ENCODE measurements at places on chromosomes 2 and 18. TPM values are rescaled to one million over a fixed set of nuclear protein-coding genes. Genes with fewer than 3 reads are reported as not detected.

The ANKRD62 gene
- 1.9 TPM for total RNA-seq

The LDLRAD4 gene
- total RNA-seq, result 104 TPM

The LCT gene
- 1.7 TPM for total RNA-seq

The FIGN gene
- total RNA-seq, result 2.9 TPM

The TMEM163 gene
- total RNA-seq, result 3.4 TPM

The RMDN2 gene
- total RNA-seq, result 31.8 TPM

The DHX57 gene
- total RNA-seq, result 31.1 TPM

The ACYP2 gene
- total RNA-seq, result 17.3 TPM

The PDE1A gene
- total RNA-seq, result 6.5 TPM

DNA sequence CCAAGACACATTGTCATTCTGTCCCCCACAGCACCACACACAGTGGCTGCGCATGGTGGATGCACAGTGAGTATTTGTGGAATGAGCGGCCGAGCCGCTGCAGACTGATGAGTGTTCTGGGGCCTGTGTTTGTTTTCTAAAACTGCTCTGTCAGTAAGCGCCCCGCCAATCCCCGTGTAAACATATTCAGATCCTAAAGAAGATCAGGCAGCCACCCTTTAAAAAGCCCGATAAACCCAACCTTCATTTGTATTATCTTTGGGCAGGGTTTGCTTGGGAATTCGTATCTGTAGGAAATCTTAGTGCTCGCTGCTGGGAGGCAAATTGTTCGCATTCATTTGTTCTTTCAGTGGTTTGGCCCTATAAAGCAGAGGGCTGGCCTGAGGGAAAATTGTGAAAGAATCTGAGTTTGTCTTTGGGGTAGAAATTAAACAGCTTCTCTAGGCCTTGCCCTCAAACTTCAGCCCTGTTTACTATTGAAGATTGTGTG lies 68.6 kb downstream of the TGOLN2 start:
- DNase-seq, result peak; percentile 74

DNA sequence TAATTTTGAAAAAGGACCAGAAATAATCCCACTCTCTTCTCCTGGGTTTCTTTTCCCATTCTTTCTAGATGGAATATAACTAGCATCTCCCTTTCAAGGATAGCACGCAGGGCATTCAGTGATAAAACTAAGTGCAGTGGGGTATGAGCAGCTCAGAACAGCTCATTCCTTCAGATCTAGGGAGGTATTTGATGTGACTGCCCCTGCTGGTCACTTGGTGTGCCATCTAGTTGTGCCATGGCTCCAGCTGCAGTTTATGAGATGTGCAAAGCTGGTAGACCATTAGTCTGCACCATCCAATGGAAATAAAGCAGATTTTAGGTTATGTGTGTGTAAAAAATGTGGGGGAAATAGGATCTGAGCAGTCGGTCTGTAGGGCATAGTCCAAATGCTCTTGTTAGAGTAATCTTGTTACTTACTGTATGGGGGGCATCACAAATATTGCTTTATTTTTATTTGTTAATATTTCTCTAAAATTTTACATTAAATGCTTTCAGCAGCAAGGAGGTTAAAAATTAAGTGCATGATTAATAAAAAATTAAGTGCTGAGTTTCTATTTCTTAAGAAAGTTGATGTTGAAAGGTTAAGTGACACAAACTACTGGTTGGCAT lies 38.9 kb downstream of the CTAGE1 start:
- no peak for DNase-seq

- DNase-seq, result no peak
Observed at GRCh38 chr2:63463142-63463541, 125.1 kb downstream of the WDPCP start.

DNA sequence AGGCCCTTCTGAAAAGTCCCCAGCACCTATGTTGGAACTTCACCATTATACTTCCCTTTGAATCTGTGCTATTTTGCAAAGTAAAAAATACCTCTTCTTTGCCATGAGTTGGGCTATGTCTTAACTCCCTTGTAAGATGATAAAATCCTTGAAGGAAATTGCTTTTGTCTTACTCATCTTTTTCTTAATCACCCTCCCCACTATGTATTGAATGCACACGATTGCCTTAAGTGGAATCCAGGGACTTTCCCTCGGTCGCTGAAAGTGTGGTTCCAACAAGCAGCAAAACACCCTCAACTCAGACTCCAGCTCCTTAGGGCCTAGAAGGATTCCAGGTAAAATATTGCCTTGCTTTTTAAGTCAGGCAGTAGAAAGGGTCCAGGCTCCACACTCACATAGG lies 173.2 kb upstream of the ARL4C start:
- no peak for DNase-seq

DNA sequence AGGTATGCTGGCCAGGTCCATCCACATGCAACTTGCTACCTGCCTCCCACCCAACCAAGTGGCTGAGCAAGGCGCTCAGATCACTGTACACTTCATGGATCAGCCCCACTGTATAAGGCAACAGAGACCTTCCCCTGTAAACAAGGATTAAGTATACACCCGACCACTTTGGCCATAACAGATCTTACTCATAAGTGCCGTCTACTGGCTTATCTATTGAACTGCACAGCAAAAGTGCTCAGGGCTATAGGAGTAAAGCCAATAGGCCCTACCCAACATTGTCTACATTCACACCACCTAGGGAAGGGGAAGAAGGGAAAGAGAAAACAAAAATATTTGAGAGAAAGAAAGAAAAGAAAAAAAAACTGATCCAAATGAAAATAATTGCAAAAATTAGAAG lies 663.9 kb upstream of the LRRTM1 start:
- DNase-seq, result no peak

DNA sequence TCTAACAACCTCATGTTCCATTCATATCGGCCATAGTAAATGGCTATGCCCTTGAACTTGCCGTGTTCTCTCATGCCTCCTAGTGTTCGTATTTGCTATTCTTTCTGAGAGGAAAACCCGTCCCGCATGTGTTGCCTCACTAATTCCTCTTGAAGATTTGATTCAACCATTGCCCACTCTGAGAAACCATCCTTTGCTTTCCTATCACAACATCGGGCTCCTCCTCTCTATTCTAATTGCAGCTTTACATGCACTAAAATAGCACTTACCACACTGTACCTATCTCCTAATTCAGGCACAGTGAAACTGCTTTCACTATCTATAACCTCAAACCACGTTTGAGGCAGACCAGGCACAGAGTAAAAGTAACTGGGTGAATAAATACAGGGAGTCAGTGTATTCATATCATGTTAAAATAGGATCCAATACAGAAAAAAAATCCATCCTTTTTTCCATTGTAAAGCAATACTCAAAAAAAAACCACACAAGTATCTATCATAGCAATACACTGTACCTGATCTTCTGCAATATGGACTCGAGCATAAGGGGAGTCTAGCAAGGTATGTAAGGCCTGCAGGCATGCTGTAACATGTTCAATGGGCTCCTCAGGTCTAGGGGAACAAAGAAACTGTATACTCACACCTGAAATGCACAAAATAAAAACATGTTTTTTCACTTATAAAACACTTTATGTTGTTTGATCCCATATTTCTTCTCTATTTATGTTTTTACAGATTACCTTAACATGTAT lies 39.0 kb upstream of the STRN start:
- no peak for DNase-seq

DNA sequence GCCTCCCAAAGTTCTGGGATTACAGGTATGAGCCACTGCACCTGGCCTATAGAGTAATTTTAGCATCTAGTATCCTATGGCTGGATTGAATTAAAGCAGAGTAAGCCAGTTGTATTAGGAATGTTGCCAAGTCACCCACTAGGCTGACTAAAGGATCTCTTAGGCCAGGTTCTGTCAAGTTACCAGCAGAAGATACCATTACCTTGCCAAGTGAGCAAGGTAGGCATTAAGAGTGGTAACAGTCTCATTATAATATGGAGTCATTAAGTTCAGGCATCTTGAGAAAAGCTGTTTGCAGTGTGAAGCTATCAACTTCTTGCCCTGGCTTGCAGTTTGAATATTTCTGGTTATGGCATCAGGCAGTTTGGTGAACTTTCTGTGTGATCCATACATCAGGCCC lies 37.0 kb upstream of the MTCL1 start:
- DNase-seq, result no peak

- no peak for DNase-seq
Observed at GRCh38 chr2:68465081-68465916, 1.8 kb downstream of the FBXO48 start.

DNA sequence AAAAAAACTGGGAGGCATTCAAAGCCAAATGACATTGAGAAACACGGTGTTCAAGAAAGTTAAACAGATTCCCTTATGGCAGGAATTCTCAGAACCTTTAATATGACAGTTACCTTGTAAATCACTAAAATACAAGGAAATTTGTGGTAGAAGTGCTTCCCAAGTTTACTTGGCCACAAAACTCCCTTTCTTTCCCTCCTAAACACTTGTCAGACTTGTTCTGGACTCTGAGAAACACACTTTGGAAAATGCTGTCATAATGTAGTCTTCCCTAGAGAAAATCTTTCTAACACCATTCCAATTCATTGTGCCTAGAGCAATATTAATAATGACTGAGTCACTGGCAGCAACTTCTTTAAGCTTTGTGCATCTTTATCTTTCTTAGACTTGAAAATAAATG lies 140.4 kb downstream of the ANKRD44 start:
- no peak for DNase-seq

DNA sequence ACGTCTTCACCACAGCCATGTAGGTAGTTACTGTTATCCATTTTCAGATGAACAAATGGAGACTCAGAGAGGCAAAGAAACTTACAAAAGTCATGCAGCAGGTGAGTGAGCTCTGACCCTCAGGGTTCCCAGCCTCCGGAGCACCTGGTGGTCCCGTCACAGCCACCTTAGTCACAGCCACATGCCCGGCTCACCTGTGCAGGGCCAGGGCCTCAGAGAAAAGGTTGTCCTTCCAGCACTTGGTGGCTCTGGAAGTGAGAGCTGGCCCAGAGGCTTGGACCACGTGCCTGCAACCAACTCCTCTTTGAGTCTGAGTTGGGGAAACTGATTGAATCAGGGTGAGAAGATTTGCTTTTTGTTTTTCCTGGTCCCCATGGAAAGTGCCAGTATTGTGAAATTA lies 189.3 kb downstream of the GLI2 start:
- no peak for DNase-seq

- peak; percentile 93 for DNase-seq
Observed at GRCh38 chr2:127106991-127107621, at the start of gene BIN1. TSS of gene BIN1 (minus strand) at chr2:127107154. CDS start at chr2:127106943, 211 bp downstream.

DNA sequence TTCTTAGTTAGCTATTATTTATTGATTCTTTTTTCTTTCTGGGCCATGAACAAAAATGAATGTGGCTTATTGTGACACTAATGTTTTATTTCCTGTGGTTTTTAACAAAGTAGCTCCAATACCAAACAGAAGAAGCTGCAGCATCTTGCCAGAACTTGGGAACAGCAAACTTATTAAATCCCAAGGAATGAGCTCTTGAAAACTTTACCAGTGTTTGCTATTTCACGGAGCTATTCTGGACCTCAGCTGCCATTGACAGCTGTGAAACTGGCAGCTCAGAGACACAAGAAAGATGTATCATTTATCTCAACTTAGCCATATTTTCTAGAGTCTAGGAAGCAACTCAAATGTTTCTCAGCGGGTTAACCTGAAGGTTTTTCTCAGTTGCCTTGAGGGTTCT lies 91.0 kb upstream of the NEUROD1 start:
- no peak for DNase-seq

GRCh38 chr2:27291865-27292264 lies 9.6 kb downstream of the TRIM54 start:
- no peak for DNase-seq

DNA sequence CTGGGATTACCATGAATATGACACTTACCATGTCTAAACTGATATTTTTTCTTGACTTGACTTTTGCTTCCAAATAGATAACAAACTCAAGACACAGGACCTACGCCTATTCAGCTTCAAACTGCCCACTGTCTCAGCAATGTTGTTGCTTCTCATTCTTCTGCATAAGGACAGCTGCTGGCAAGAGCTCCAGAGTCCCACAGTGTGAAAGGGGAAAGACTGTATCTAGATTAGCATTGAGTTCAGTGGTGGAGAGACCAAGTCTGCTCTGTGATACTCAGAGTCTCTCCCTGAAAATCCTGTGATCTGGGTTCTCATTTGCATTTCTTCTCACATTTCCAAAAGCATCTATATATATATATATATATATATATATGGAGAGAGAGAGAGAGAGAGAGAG lies 247.9 kb upstream of the NT5C1B start:
- peak; percentile 40 for DNase-seq

GRCh38 chr18:47779381-47779780 lies 151.1 kb downstream of the SMAD2 start:
- no peak for DNase-seq

- DNase-seq, result no peak
Observed at GRCh38 chr2:84940831-84941412, 30.0 kb upstream of the KCMF1 start.

- DNase-seq, result peak; percentile 22
Observed at GRCh38 chr2:109217362-109218086, 88.5 kb downstream of the SH3RF3 start.

- peak; percentile 82 for DNase-seq
Observed at GRCh38 chr2:46001741-46002506, 295.3 kb upstream of the EPAS1 start.

DNA sequence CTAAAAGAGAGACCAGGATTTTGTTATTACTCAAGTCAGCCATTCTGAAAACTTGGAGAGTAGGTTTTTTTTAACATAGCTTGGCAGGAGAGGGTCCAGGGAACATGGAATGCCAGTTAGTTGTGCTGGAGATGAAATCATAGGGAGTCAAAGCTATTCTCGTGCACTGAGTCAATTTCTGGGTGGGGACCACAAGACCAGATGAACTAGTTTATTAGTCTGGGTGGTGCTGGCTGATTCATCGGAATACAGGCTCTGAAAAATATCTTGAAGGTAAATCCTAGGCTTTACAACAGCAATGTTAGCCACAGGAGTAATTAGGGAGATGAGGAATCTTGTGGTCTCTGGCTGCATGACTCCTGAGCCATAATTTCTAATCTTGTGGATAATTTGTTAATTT lies 921.4 kb downstream of the TRIB2 start:
- DNase-seq, result no peak

GRCh38 chr2:199910338-199911051 lies 598 bp upstream of the C2orf69 start:
- no peak for DNase-seq

GRCh38 chr2:222946700-222947287 lies 86.0 kb downstream of the ACSL3 start:
- no peak for DNase-seq

Data from umbilical cord (tissue), 2 donors.